Neural progenitor cell (in vitro differentiated cells): ENCODE measurements at places on chromosomes 7 and 10. TPM values are rescaled to one million over a fixed set of nuclear protein-coding genes. Genes with fewer than 3 reads are reported as not detected.

DNA sequence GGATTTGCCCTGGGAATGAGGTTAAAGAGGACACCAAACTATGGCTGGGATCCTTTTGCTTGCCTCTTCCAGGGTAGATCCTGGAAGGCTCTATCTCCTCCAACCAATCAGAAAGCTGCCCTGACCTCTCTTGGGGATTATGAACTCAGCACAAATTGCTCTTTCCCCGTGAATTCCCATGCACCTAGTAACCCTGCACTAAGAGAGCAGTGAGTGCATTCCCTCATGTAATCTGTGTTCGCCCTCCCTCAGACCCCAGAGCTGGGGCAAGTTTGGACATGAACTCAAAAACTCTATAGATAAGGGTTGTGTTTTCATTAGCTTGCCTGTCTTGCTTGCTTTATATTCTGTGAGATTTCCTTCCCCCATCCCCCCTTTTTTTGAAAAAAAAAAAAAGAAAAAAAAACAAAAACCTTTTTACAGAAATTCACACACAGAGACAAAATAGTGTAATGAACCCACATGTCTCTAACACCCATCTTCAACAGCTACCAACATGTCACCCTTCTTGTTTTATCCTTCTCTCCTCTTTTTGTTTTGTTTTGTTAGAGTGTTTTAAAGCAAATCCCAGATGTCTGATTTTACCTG lies 225.5 kb upstream of the TCF7L2 start:
- no peak overlapping the region for H3K27ac ChIP-seq
- H3K27me3 ChIP-seq = no peaks in the 10 kb centered on the region
- H3K36me3 ChIP-seq = no peaks in the 10 kb centered on the region
- H3K4me1 ChIP-seq = peaks cover 23% of the 10 kb centered on the region

DNA sequence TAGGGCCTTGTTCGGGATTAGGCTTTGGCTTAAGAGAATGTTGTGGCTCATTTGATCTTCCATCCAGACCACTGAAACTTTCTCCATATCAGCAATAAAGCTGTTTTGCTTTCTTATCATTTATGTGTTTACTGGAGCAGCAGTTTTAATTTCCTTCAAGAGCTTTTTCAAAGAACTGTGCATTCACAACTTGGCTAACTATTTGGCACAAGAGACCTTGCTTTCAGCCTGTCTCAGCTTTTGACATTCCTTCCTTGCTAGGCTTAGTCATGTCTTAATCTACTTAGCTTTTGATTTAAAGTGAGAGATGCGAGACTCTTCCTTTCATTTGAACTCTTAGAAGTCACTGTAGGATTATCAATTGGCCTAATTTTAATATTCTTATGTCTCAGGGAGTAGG lies 19.1 kb upstream of the AKR1B1 start:
- DNase-seq = no peak
- no peaks in the 10 kb centered on the region for H3K36me3 ChIP-seq
- no peak overlapping the region for H3K27ac ChIP-seq
- H3K4me1 ChIP-seq = no peaks in the 10 kb centered on the region
- no peaks in the 10 kb centered on the region for H3K27me3 ChIP-seq
- no peak overlapping the region for H3K4me3 ChIP-seq

DNA sequence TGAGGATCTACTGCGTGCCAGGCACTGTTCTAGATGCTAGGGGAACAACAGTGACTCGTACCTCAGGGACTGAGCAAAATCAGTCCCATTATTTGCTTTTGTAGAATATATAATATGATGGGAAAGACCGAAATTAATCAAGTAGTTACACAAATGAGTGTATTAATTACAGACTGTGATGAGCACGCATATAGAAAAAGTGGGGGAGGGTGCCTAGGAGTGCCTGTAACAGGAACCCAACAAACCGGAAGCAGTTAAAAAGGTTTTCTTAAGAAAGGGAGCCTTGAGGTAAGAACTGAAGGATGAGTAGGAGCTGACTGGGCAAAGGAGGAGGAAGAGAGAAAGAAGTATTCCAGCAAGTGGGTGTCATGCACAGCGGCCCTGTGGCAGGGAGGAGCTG lies 28.2 kb upstream of the IL6 start:
- H3K4me1 ChIP-seq = peaks cover 4% of the 10 kb centered on the region
- H3K27me3 ChIP-seq = no peaks in the 10 kb centered on the region
- no peak overlapping the region for H3K27ac ChIP-seq
- no peak overlapping the region for H3K4me3 ChIP-seq
- no peak for DNase-seq
- H3K36me3 ChIP-seq = no peaks in the 10 kb centered on the region

The DNA2 gene
- 51.6 and 85.4 TPM in 2 replicates for total RNA-seq

- H3K27ac ChIP-seq = no peak overlapping the region
- no peak overlapping the region for H3K4me3 ChIP-seq
- H3K36me3 ChIP-seq = no peaks in the 10 kb centered on the region
- H3K27me3 ChIP-seq = no peaks in the 10 kb centered on the region
- DNase-seq = no peak
- no peaks in the 10 kb centered on the region for H3K4me1 ChIP-seq
Observed at GRCh38 chr7:50391386-50391785, 58.8 kb downstream of the FIGNL1 start.

The GPR85 gene
- 1.2 and 3.0 TPM in 2 replicates for total RNA-seq
